ENCODE measurements at places on chromosomes 13 and 19.

DNA sequence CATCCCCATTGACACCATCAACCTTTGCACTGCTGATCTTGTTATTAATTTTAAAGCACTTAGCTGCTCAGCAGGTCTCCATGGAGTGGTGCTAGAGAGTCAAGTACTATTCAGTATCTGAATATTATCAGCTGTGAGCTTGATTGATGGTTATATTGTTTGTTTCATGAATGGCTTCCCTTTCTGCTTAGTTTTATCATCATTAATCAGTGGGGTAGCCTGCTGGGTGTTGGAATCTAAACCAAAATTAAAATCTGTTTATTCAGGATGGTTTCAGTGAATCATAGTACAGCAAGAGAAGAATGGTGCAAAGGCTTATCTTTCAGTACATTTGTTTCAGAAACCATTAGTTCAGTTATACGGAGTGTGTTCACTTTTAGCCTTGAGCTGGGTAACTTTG is 42.5 kb upstream of the SCEL start:
- peak; percentile 2 for DNase-seq

- DNase-seq: no peak
Measured at GRCh38 chr13:44040818-44041100, 161.1 kb downstream of the LACC1 start.

GRCh38 chr19:38081547-38082255 is 142.3 kb downstream of the DPF1 start:
- no peak for DNase-seq

- DNase-seq: no peak
Measured at GRCh38 chr13:95485045-95485517, 67.4 kb upstream of the CLDN10 start.

DNA sequence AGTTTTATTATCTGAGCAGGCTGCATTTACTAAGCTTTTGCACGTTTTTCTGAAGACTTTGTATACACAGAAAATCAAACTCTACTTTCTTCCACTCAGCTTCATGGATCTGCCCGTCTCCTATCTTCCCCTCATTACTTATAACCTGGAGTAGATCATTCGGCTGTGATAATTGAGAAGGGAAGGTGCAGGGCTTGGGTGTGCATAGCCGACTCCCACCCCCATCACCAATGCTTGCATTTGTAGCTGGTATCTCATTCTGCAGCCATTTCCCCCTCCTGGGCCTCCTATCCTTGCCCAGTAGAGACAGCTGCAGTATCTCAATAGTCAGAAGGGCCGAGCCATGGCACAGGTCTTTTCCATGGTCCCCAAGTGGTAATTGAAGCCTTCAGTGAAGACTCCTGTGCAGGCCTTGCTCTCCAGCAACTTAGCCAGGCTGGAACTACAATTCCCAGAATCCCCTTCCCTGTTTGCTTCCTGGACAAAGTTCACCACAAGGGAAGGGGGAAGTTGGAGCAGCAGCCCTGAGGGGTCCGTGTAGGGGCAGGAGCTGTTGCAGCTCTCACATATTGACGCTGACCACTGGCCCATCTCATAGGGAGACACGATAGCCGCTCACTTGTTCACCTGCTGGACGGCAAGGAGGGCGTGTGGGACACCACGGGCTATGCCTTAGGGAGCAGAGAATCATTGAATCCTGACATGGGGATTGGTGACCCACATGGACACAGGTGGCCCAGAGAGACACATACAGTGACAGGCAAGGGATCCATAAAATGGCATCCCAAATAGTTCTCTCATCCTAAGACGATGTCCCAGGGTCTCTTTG is 2.1 kb upstream of the SIGLEC8 start:
- no peak for DNase-seq

DNA sequence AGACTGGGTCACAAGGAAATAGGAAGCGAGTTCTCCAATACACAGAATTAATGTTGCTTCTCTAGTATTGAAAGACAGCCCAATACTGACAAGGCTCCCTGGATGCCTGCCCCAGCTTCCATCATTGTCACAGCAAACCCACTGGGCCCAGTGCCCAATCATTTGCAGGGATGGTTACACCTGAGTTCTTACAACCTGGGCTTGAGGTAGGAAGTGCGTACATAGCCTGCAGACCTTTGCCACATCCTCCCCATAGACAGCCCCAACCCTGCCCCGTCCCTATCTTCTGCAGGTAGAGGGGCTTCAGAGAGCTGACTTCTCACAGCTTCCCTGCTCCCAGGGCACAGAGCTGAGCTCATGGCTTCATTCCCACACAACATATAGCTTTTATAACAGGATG is 108.1 kb upstream of the UBL3 start:
- no peak for DNase-seq

- DNase-seq: no peak
Measured at GRCh38 chr13:109737606-109738005, 48.8 kb downstream of the IRS2 start.

DNA sequence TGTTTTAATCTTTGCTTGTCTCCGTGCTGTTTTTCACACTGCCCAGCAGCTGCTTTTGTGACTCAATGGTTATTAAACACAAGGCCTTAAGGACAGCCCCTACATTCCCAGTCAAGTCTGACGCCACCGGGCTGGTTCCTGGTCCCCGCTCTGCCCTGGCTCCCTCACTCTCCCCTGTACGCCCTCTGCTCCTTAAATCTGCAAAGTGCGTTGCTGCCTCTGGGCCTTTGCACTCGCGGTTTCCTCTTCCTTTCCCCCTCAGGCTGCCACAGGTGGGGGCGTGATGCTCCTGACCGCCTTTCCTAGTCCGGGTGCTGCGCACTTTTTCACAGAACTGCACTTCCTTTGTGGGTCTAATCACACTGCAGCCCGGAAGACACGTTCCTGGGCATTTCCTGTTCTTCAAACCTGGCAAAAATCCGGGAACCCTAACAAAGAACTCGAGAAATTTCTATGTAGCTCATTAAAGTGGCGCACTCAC is 25.6 kb downstream of the NOSIP start:
- no peak for DNase-seq

- DNase-seq: no peak
Measured at GRCh38 chr19:5081443-5082161, 112.7 kb downstream of the KDM4B start.

- DNase-seq: no peak
Measured at GRCh38 chr19:1068009-1069001, 1.3 kb downstream of the ARHGAP45 start.

GRCh38 chr19:17183271-17183761 is 31.8 kb upstream of the USE1 start:
- DNase-seq: no peak

DNA sequence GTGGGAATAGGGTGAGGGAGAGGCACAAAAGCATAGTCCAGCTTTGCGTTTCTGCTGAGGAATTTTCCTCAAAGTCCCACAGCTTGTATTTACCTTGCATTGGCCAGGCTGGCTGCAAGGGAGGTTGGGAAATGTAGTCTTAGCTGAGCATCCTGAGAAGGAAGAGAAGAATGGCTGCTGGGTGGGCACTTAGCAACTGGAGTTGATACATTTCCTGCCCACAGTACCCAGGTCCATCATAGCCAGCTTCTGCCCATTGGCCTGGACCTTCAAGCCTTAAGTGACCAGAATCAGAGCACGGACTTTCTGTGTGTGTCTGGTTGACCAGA is 112.4 kb downstream of the SIPA1L3 start:
- no peak for DNase-seq

DNA sequence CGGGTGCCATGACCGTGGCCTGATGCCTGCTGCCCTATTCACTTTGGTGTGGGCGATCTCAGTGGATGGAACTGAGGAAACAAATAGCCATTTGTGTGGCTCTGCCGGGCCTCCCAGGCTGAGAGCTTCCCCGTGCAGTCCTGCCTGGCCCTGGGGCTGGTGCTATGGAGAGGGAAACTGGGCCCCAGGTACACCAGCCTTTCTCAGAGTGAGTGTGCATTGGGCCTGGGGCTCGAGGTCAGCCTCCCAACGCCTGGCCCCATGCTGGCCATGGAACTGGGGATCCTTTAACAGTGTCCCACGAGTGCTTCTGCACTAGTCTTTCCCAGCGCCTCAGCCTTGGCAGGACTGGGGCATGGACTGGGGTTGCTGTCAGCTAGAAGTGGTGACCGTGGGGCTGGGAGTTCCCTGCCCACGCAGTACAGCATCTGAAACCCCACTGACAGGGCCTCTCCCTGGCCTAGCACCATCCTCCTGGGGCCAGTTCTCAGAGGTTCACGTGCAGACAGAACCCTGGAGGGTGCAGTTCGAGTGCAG is 10.5 kb downstream of the PLEKHF1 start:
- no peak for DNase-seq

DNA sequence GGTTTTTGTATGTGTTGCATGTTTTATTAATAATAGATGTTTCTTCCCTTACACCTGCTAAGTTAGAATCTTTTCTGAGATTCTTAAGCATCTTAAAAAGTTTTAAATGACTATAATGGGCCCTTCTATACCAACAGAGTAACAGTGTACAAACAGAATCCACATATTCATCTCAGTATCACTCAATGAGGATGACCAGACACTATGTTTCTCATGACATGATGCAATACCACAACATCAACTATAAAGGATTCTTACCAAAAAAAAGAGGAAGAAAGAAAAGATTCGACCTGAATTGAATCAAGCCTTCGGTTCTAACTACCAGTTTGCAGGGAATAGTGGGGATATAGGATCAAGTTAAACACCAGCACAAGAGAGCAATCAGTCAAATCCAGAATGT is 56.5 kb downstream of the INTS6 start:
- no peak for DNase-seq

DNA sequence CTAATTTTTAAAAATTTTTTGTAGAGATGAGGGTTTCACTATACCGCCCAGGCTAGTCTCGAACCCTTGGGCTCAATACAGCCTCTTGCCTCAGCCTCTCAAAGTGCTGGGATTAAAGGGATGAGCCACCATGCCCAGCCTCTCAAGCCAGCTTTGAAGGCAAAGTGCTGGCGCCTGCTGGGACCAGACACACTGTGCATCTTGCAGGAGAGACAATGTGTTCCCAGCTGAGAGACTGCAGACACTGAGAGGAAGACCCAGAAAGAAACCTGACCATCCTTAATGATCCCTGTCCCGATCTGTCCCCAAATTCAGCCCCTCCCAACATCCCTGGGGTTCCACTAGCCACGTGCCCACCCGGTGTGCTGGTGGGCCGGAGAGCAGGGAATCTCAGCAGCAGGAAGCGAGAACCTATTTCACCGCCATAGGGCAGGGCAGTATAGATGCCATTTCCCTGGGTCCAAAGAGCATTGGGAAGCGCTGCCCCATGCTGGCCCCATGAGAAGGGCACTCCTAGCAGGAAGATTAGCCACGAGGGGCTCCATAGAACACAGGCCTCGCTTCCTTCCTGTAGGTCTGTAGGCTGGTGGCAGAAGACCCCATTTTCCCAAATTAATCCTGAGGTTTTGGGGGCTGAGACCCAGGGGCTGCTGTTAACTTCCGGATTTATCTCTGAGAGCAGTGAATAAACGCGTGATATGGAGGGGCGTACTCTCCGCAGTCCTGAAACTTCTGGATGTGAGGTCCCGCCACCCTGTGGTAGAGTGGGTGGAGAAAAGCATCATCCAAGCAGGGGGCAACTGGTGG is 968 bp downstream of the RAVER1 start:
- no peak for DNase-seq

DNA sequence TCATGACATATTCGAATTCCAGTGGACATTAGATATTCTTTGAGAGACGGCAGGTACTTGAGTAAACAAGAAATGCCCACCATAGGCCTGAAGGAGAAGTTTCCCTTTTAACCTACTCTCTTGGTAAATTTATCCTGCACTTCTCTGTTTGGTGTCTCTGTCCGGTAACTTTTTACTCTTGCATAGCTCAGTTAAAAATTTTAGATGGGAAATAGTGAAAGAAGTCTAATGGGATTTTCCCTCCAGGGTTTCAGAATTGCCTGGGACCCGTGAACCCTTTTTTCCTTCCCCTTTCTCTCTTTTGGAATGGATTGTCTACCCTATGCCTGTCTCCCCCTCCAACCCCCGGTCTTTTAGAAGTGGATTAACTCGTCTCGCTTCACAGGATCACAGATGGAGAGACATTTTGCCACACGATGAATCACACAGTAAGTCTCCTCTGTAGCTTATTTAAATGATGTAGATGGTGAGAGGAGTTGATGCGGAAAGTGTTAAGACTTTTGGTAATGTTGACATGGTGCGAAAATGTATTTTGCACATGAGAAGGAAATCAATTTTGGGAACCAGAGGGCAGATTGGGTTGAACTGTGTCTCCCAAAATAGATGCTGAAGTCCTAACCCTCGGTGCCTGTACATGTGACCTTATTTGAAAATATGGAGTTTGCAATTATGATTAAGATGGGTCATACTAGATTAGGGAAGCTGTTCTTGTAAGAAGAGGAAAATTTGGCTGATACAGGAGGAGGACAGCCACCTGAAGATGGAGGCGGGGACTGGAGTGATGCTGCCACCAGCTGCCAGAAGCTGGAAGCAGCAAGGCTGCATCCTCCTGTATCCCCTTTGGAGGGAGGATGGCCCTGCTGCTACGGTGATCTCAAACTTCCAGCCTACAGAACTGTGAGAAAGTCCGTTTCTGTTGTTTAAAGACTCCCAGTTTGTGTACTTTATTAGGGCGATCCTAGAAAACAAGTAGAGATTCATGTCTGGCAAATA is 711 bp upstream of the MIPEP start:
- DNase-seq: no peak

GRCh38 chr13:76271728-76272232 is 614.4 kb downstream of the KCTD12 start:
- no peak for DNase-seq

- peak; percentile 43 for DNase-seq
Measured at GRCh38 chr13:111202745-111203144, 87.6 kb downstream of the ARHGEF7 start.

- peak; percentile 39 for DNase-seq
Measured at GRCh38 chr13:29771247-29771646, 79.2 kb downstream of the UBL3 start.

DNA sequence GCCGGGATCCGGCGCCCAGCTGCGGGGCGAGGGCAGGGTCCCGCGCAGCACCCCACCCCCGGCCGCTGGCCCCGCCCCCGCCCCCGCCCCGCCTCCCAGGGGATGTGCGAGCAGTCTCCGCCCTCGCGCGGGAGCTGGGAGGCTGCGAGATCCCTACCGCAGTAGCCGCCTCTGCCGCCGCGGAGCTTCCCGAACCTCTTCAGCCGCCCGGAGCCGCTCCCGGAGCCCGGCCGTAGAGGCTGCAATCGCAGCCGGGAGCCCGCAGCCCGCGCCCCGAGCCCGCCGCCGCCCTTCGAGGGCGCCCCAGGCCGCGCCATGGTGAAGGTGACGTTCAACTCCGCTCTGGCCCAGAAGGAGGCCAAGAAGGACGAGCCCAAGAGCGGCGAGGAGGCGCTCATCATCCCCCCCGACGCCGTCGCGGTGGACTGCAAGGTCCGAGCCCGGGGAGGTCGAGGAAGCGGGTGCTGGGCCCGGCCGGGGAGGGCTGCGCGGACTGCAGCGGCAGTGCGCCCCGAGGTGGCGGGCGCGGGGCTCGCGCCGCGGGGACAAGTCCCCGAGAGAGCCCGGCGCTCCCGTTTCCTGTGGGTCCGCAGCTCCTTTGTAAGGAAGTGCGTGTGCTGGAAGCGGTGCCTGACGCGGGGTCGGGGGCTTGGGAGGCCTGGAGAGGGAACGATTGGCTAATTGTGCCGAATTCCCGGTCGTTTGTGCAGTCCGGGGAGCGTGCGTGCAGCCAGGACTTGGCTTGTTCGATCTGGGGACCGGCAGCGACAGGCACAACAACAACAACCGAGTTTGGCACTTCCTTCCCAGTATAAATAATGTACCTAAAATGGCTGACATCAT is at the start of gene ITM2B:
TSS of gene ITM2B (plus strand) at position 161 of the 843 bp plus-strand sequence. CDS start at position 316, 155 bp downstream.
- peak; percentile 76 for DNase-seq
